ENCODE measurements at places on chromosomes 16 and 17. TPM values are rescaled to one million over a fixed set of nuclear protein-coding genes. Genes with fewer than 3 reads are reported as not detected.

GRCh38 chr17:82037092-82037888 is at the start of gene DCXR:
TSS of gene DCXR (minus strand) at chr17:82037697. CDS start at chr17:82037682, 15 bp downstream.
- DNase-seq = peak; percentile 98

GRCh38 chr17:57350266-57350665 is 93.9 kb downstream of the MSI2 start:
- DNase-seq = no peak

LPO gene
- total RNA-seq = not detected

GRCh38 chr16:85162478-85163277 is 50.4 kb upstream of the CIBAR2 start:
- DNase-seq = no peak

- peak; percentile 62 for DNase-seq
Observed at GRCh38 chr16:85234310-85235204, 122.3 kb upstream of the CIBAR2 start.

- DNase-seq = peak; percentile 73
Observed at GRCh38 chr17:8225813-8226535, 15.6 kb upstream of the AURKB start.

DNA sequence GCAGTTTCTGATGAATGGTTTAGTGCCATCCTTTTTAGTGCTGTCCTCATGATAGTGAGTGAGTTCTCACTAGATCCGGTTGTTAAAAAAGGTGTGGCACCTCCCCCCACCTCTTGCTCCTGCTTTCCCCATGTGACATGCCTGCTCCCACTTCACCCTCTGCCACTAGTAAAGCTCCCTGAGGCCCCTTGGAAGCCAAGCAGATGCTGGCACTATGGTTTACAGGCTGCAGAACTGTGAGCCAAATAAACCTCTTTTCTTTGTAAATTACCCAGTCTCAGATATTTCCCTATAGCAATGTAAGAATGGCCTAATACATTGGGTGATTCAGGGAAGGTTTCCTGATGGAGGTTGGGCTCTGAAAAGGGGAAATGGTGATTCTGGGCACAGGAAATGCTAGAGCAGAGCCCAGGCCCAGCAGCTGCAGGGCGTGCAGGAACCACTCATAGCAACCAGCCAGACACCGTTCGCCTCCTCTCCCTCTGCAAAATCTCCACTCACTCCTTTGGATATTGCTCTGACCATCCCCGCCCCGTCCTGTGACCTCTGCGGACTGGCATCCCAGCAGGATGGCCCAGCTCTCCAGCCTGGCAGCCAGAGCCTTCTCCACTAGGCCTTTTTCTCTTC is 2.6 kb upstream of the ADORA2B start:
- no peak for DNase-seq

KRTAP9-4 gene
- total RNA-seq = not detected
